ENCODE measurements at places on chromosomes 3 and 15.

GRCh38 chr3:94372026-94372425 lies 309.2 kb downstream of the NSUN3 start:
- no peak for DNase-seq

- DNase-seq: no peak
These were observed 114.9 kb downstream of the ARRDC4 start for GRCh38 chr15:98075441-98075840.

- DNase-seq: peak; percentile 64
These were observed at the start of gene PLCB2 for GRCh38 chr15:40307421-40308211. PLCB2 (minus strand) TSS chr15:40307935; CDS start chr15:40307672, 263 bp downstream.

DNA sequence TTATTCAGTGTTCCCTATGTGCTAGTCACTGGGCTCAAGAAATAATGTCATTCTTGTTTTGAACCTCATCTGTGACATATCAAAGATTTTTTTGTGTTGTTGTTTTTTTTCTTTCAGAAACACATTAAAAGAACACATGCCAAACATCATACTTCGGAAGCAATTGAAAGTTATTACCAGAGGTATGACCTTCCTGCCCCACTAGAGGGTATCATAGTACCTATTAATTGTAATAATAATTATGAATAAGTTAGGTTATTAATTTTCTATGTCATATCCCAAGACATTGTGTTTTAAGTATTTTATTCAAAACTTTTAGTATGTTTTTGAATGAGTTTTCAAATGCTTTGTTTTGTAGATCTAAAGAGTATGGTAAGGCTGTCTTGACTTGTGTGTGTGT lies 65.7 kb downstream of the CDIN1 start:
- no peak for DNase-seq

DNA sequence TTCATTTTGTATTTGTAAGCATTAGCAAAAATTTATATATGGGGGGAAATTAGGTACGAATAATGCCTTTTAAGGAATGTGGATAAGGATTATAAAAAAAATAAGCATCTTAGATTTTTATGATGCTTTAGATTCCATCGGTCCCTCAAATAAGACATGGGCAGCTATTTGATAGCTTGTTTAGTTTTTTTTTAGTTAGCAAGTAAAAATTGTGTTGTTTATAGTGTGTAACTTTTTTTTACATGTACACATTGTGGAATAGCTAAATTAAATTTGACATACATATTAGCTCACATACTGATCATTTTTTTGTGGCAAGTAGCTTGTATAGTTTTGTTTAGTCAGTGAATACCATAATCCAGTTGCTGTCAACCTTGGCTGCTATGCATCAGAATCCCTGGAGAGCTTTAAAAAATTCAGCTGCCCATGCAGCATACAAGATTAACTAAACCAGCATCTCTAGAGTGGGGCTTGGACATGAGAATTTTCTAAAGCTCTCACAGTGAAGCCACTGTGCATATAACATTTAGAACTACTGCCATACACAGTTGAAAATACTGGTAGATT lies 53.9 kb downstream of the TMOD3 start:
- no peak for DNase-seq

GRCh38 chr3:187169231-187169960 lies 27.9 kb upstream of the RTP1 start:
- no peak for DNase-seq

- DNase-seq: no peak
These were observed 123.9 kb upstream of the NR2E3 start for GRCh38 chr15:71686221-71687050.

- peak; percentile 37 for DNase-seq
These were observed 45.6 kb downstream of the DNASE1L3 start for GRCh38 chr3:58164906-58165821.

DNA sequence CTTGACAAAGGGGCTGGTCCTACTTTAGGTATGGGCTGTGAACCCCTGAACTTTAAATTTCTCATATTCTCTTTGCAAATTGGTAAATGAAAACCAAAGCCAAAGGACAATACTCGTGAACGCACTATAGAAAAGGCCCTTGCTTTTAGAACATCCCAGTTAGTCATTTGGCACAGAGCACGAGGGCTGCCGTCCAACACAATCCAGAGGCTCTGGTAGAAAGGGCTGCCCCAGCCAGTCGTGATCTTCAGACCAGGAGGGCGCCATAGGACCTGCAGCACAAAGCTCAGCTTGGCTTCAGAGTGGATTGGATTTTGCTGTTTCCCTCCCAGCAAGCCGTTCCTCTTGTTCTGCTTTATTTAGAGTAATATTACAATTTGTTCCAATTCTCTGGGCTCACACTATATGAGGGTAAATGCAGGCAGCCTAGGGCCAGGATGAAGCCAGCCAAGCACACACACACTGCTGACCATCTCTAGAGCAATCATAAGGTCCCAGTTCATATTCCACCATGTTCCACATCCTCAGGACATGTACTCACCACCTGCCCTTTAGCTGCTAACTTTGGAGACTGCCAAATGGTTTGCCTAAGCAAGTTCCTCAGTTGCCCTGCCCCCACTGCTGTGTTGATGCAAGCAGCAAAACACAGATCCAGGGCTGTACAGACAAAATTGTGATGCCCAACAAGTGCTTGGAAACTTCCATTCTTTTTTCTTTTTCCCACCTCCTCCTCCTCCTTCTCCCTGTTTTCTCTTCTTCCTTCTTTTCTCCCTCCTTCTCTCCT lies 6.0 kb upstream of the BFSP2 start:
- no peak for DNase-seq

DNA sequence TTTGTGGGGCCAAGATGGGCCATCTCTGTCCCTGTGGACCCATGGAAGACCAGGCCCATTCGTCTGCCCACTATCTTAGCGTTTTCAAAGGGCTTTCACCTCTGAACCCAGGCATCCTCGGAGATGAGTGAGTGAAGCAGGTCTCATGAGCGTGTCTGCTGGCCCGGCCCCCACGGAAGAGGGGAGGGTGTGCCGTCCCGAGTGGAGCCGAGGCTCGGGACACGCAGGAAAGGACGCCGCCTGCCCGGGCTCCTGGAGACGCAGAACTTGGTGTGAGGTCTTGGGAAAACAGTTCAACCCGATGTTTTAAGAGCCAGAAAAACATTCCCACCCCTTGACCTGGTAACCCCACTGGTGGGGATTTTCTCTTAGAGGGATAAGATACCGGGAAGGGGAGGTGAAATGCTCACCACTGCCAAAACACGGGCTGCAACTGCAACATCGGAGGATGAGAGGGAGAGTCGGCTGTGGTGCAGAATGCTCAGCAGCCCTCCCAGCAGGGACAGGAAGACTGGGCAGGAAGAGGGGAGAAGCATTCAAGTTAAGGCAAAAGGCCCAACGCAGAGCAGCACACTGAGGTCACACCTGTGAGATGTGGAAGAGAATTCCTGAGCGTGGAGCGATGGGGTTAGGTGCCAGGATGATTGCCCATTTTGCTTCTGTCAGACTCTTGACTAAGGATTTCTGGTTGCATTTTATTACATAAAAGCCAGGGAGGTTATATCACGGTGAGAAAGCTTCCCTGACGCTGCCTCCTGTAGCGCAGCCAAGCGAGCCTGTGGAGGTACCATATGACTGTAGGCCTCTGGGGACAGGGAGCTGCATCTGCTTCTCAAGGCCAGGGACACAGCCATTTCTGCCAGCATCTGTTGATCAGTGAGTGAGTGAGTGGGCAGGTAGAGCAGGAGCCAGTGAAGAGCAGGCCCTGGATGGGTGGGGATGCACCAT lies 14.1 kb upstream of the STAB1 start:
- no peak for DNase-seq

DNA sequence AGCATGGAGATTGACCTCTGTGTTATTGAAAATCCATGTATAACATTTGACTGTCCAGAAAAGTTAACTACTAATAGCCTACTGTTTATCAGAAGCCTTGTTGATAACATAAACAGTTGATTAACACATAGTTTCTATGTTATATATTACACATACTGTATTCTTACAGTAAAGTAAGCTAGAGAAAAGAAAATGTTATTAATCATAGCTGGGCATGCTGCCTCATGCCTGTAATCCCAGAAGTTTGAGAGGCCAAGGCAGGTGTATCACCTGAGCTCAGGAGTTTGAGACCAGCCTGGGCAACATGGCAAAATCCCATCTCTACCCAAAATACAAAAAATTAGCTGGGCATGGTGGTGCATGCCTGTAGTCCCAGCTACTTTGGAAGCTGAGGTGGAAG lies 163.3 kb downstream of the EPHA6 start:
- DNase-seq: no peak

GRCh38 chr3:112770032-112770626 lies 76.5 kb downstream of the CD200R1L start:
- no peak for DNase-seq

DNA sequence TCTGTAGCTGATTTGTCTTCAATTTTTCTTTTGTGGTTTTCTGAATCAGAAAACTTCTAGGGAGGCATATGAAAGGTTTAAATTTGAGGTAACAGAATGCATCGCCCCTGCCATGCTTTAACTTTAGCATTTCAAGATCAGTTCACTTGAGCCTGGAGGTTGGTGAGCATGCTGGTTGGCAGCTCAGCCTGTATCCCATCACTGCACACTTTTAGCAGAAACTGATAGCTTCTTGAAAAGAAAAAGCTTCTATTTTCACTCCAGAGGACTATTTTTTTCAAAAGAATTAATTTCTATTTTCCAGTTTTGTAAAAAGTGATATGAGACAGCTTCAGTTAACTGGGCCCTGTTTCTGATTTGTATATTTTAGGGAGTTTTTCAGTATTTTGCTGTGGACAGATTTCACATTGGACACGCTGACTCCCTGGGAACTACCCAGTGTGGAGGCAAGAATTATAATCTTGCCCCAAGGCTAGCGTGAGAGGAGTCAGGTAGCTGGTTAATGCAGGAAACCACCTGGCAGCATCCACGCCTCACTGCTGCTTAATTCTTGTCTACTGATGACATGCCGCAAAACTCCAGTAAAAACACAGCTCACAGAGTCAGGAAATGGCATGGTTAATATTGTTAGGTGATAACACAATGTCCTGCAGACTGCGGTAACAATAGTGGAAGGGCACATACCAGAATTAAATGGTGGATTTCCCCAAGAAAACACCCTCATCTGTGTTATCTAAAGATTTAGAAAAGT lies 71.4 kb downstream of the DUT start:
- no peak for DNase-seq

- peak; percentile 64 for DNase-seq
These were observed 1.1 kb upstream of the LPP start for GRCh38 chr3:188152660-188153436.

DNA sequence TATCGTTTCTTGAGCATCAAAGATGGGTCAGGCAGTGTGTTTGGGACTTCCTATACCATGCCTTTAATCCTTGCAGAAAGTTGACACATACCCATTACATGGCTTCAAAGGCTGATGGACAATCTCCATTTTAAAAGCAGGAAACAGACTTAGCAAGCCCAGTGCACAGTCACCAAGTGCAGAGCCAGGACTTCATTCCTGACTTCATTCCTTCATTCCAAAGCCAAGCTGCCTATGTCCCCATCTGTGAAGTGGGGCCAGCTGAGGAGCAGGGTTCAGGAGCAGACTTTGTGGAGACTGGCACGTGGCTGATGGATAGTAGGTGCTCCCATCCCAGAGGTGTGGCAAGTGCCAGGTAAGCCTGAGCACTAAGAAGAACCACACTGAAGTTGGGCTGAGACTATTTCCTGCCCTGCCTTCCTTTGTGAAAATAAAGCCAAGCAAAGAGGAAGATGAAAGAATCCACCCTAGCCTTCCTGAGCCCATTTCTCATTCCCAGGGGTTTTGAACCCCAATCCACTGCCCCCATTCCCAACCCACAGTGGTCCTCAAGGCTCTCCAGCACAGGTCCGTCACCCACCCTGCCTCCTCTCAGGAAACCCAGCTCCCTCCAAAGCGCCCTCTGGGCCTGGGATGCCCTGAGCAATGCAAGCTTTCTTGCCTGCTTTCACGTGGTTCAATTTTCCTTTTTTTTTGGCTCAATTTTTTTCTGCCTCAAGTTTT lies 1.8 kb downstream of the CX3CR1 start:
- no peak for DNase-seq

- peak; percentile 46 for DNase-seq
These were observed 29.4 kb upstream of the ACAD9 start for GRCh38 chr3:128849911-128850455.

GRCh38 chr15:90101969-90102890 lies at the start of gene IDH2:
IDH2 (minus strand) TSS chr15:90102468; CDS start chr15:90102390, 78 bp downstream.
- peak; percentile 98 for DNase-seq

GRCh38 chr3:50714946-50715345 lies 40.2 kb downstream of the DOCK3 start:
- no peak for DNase-seq

DNA sequence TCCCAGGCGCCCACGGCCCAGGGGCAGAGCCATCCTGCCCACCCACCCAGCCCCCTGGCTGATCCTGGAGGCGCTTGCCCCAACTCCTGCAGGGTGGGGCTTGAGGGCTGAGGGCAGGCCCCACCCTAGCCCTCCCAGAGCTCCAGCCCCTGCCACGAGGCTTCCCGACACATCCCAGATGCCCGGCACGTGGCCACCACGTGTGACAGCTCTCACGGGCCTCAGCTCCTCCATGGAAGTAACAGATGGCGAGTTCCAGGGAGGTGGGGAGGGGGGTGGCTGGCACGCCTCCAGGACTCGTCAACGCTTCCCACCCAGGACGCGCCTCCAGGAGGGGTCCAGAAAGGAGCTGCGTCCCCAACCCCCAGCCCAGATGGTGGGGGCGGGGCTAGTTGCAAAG lies 29.1 kb downstream of the PLXND1 start:
- DNase-seq: no peak

GRCh38 chr3:192258721-192259120 lies 468.6 kb downstream of the FGF12 start:
- no peak for DNase-seq

GRCh38 chr3:128804811-128805155 lies 74.6 kb upstream of the ACAD9 start:
- no peak for DNase-seq

DNA sequence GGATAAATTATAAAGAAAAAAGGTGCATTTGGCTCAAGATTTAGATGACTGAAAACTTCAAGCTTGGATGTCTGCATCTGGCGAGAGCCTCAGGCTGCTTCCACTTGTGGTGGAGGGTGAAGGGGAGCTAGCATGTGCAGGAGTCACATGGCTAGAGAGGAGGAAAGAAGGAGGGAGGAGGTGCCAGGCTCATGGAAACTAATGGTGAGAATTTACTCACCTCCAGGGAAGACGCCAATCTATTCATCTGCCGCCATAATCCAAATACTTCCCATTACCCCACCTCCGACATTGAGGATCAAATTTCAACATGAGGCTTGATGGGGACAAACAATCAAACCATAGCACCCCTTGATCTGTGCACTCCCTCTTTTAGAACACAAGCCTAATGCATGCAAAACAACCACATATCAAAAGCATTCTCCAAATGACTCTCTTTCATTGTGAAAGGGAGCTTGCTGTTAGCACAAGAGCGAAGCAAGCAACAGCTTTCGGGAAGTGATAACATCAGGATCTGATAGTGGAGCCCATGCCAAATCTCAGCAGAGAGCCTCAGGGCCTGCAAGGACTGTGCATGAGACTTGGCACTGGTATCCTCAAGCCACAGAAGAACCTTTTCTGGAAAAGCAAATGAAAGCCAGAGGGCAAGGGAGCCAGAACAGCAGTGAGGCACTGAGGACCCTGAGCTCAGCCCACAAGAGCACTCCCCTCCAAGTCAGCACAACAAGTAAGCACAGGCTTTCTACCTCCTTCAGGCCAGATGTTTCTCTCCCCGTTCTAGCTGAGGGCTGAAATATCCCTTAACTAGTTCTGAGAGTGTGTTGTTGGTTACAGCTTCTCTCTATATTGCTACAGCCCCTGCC lies 50.2 kb upstream of the THBS1 start:
- no peak for DNase-seq

GRCh38 chr3:86771741-86772512 lies 219.0 kb downstream of the VGLL3 start:
- no peak for DNase-seq

GRCh38 chr3:43005981-43006380 lies 26.9 kb downstream of the GASK1A start:
- DNase-seq: no peak

- DNase-seq: no peak
These were observed 431.3 kb upstream of the MDFIC2 start for GRCh38 chr3:70743754-70744153.
